ENCODE measurements at places on chromosomes 16 and 17.

DNA sequence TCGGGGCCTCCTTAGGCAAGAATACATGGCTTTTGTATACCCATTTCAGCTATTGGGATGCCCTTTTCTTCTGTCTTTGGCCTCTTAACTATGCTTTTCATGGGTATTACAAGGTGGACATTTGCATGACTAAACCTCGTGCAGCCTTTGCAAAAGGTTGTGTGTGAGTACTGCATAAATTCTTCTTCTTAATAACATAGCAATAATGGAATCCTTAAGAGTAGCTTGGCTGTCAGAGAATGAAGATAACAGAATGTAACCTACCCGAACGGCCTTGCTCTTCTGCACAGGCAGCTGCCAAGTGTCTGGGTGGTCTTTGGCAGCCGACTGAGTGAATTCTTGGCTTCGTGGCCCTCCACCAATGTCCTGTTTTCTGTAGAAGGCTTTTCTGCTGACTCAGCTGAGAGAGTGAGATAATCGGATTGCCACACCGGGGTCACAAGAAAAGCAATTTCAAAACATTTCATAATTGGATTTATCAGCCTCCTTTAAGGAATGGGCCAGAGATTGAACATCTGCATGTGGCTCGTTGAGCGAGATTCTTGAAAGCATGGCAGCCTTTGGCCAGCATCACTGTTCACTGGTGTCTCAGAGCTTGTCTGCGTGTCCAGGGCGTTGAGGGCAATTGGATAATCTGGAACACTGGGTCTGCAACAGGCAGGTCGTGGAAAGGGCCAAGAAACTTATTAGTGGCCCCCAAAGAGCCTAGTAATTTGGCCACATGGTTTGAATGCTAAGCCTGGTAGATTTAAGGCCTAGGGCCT, 13.4 kb downstream of the IRF8 start:
- DNase-seq: no peak

DNA sequence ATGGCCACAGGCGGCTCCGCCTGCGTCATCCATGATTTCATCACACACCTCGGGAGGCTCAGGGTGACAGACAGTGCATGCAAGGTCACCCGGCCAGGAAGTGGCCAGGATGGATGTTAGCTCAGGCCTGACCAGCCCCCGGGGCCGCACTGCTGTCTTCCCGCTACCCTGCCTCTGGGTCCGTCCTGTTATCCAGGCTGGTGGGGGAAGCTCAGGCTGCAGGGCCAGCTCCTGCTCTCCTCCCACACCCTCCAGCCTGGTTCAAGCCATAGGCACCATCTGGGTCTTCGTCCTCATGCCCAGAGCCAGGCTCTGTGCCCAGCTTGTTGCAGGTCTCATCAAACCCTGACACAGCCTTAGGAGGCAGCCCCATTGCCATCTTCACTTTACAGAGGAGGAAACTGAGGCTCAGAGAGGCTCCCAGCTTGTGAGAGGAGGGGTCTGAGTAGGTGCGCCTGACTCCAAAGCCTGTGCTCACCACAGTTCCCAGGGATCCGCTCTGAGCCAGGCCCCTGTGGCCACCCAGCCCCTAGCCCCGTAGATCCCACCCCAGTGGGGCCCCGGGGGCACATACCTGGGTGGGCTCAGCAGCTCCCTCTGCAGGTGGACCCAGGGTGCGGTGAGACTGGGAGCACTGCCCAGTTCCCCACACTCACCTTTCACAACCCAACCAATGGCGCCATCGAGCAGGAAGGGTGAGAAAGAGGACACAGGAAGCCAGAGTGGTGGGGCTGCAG, 412 bp upstream of the ADGRG3 start:
- DNase-seq: no peak

GRCh38 chr16:68090533-68090932, 5.4 kb downstream of the NFATC3 start:
- no peak for DNase-seq

DNA sequence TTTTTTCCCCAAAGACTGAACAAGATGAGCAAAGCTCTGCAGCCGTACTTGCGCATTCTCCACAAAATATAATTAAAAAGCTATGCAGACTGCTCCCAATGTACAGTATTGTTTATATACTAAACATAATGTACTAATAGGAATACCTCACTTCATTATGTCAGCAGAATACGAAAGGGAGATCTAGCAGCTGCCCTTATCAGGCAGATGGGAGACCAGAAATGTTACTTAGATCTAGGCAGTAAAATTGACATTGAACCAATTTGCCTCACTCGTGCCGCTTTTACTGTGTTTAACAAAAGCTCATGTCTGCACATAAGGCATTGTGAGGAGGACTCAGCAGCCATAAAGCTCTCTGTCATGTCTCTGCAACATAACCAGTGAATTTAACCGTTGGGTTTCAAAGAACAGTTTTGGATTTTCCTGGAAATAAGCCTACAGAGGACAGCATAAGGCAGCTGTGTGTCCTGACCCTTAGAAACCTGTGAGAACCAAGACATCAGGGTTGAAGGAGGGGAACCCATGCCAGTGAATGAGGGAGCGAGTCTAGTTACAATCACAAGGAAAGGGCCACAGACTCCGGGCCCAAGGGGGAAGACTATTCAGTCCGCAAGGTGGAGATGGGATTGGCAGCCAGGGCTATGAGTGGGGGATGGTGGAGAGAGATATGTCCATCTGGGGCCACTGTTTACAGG, 71.4 kb downstream of the GNAO1 start:
- DNase-seq: no peak

- no peak for DNase-seq
Measured at GRCh38 chr17:1375615-1376014, 24.4 kb downstream of the YWHAE start.

- DNase-seq: no peak
Measured at GRCh38 chr16:81786868-81787267, 7.8 kb downstream of the PLCG2 start.

DNA sequence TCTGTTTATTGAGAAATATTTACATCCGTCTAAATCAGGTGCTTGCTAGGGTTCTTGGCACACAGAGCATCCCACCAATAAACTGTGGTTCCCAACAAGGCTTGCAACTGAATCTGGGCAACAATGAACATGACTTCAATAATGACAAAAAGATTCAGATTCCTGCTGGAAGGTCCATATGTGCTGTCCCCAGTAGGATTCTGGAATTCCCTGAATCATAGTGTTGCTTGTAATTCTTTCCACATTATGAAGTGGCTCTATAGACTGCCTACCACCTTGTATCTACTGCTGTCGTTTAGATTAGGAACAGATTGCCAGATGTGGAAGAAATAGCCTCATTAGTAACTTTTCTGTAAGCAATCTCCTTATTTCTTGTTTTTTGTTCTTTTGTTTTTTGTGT, 265.9 kb downstream of the WWOX start:
- DNase-seq: peak; percentile 49

GRCh38 chr17:27386206-27387075, 69.8 kb upstream of the KSR1 start:
- DNase-seq: no peak

DNA sequence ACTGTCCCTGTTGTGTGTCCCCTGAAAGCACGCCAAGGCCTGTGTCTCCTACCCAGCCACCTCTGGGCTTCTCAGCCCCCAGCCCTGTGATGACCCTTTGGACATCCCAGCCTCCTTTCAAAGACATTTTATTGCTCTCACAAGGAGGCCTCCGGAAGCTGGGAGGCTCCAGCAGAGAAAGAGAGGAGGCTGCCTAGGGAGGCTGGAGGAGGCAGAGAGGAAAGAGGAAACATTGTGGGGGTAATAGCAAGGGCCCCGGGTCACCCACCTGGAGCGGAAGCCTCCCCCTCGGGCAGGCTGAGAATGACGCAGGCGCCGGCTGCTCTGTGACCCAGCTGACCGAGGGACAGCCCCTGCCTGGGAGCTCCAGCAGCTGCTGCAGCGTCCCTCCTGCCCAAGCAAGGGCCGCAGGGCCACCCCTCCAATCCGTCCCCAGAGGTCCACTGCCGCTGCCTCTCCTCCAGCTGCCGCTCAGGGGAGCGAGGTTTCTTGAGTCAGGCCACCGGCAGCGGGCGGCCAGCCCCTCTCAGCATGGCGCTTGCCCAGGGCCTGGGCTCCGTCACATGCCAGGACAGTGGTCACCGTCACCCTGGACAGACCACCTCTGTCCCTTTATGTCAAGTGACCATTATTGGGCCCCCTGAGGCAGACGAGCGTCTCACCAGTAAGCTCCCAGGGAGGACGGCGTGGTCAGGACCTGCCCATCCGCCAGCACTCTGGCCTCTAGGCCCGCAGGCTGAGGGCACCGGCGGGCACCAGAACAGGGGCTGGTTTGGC, 29.3 kb downstream of the ACTG1 start:
- no peak for DNase-seq
